ENCODE measurements at places on chromosomes 2 and 18. TPM values are rescaled to one million over a fixed set of nuclear protein-coding genes. Genes with fewer than 3 reads are reported as not detected.

GRCh38 chr18:26432651-26433424 lies 115.5 kb downstream of the KCTD1 start:
- no peak for DNase-seq
- H3K27me3 ChIP-seq, result no peaks in the 10 kb centered on the region
- H3K4me3 ChIP-seq, result no peak overlapping the region
- H3K4me1 ChIP-seq, result no peaks in the 10 kb centered on the region

- no peaks in the 10 kb centered on the region for H3K36me3 ChIP-seq
- H3K4me3 ChIP-seq, result no peak overlapping the region
- DNase-seq, result no peak
Measured at GRCh38 chr2:195533771-195534642, 123.0 kb upstream of the SLC39A10 start.

DNA sequence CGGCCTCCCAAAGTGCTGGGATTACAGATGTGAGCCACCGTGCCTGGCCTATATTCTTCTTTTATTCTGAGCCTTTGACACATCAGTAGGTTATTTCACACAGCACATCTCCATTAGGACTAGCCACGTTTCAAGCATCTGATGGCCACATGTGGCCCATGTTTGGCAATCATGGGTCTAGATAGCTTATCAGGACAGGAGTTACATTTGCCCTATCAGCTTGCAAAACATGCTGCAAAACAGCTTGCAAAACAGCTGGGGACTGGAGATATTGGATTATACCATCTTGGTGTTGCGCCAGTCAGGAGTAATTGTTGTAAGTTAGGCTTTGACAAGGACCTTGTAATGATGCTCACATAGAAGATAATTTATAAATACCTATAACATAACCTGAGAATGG lies 94.9 kb downstream of the GBX2 start:
- no peak overlapping the region for H3K27ac ChIP-seq
- H3K36me3 ChIP-seq, result no peaks in the 10 kb centered on the region
- no peak overlapping the region for H3K4me3 ChIP-seq
- no peak for DNase-seq
- H3K27me3 ChIP-seq, result no peaks in the 10 kb centered on the region

- H3K27ac ChIP-seq, result no peak overlapping the region
- H3K4me3 ChIP-seq, result no peak overlapping the region
- DNase-seq, result no peak
- no peaks in the 10 kb centered on the region for H3K4me1 ChIP-seq
- H3K36me3 ChIP-seq, result no peaks in the 10 kb centered on the region
- no peaks in the 10 kb centered on the region for H3K27me3 ChIP-seq
Measured at GRCh38 chr18:39205565-39206195, 1640.1 kb upstream of the CELF4 start.

- H3K4me1 ChIP-seq, result peaks cover 70% of the 10 kb centered on the region
- H3K27ac ChIP-seq, result peak overlapping the region; percentile 100
- peak overlapping the region; percentile 86 for H3K4me3 ChIP-seq
- H3K36me3 ChIP-seq, result peaks cover 21% of the 10 kb centered on the region
- no peak for DNase-seq
- H3K27me3 ChIP-seq, result no peaks in the 10 kb centered on the region
Measured at GRCh38 chr2:105397953-105398335, 907 bp downstream of the FHL2 start.

DNA sequence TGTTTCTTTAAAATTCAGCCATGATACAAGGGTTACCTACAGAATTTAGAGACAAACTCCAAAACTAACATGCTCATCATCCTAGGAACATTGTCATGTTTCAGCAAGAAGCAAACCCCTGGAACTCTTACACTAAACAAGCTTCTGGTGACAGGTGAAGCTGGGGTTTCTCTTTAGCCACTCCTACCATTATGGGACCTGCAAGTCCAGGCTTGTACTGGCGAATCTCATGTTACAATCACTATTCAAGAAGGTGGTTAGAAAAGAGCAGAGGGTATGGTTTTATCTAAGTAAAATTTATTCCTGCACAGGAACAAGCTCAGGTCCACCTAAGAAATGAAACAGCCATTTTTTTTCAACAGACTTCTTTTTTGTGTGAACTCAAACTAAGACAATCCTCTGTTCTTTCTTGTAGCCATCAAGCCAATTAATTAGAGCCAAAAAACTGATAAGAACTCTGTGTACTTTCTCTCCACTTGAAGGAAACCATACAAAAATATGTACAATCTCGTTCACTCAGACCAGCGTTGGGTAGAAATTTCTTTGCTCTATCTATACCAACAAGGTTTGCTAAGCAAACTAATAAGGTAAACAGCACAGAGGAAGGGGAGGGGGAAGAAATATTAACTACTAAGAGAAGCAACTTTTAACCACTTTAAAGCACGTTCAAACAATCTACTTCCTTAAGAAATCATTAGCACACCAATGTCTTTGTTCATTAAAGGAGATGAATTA lies 63.3 kb upstream of the NEDD4L start:
- DNase-seq, result no peak
- H3K27me3 ChIP-seq, result no peaks in the 10 kb centered on the region
- no peak overlapping the region for H3K4me3 ChIP-seq
- H3K27ac ChIP-seq, result no peak overlapping the region

DNA sequence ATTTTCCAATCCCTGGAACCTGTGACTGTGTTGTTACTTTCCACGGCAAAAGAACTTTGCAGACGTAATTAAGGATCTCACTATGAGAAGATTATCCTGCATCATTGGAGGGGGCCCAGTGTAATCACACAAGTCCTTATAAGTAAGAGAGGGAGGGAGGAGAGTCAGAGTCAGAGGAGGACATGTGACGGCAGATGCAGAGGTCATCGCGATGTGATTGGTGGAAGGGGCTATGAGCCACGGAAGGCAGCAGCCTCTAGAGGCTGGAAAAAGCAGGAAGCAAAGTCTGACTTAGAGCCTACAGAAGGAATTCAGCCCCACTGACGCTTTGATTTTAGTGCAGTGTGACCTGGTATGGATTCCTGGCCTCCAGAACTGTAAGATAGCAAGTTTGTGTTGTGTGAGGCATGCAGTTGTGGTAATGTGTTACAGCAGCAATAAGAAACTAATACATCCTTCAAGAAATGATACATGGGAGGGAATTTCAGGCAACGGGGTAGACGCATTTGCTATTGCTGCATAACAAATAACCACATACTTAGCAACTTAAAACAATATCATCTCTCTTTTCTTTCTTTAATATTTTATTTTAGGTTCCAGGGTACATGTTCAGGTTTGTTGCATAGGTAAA lies 112.7 kb upstream of the SERPINE2 start:
- H3K27ac ChIP-seq, result no peak overlapping the region
- H3K27me3 ChIP-seq, result no peaks in the 10 kb centered on the region
- no peaks in the 10 kb centered on the region for H3K4me1 ChIP-seq

- H3K27ac ChIP-seq, result no peak overlapping the region
- DNase-seq, result no peak
- no peak overlapping the region for H3K4me3 ChIP-seq
- no peaks in the 10 kb centered on the region for H3K4me1 ChIP-seq
- H3K27me3 ChIP-seq, result no peaks in the 10 kb centered on the region
Measured at GRCh38 chr18:48795696-48796095, 155.1 kb downstream of the SMAD7 start.

The POMC gene
- total RNA-seq, result not detected

The SERPINB3 gene
- total RNA-seq, result not detected

The COLEC11 gene
- total RNA-seq, result 0.31 TPM

The ELP2 gene
- 48.8 TPM for total RNA-seq

The SNED1 gene
- total RNA-seq, result 11.0 TPM

The TMEM200C gene
- total RNA-seq, result 0.10 TPM

The MFSD6 gene
- total RNA-seq, result 10.4 TPM

The UPP2 gene
- not detected for total RNA-seq
